ENCODE measurements at places on chromosomes 16 and 17. TPM values are rescaled to one million over a fixed set of nuclear protein-coding genes. Genes with fewer than 3 reads are reported as not detected.

Gene ZNF23
- 2.4 TPM for total RNA-seq

Gene TP53TG3F
- total RNA-seq, result not detected

Gene MARVELD3
- not detected for total RNA-seq

Gene KRTAP4-6
- total RNA-seq, result not detected

Gene ANKRD40CL
- total RNA-seq, result not detected

Gene SLC4A1
- not detected for total RNA-seq

Gene SULT1A2
- total RNA-seq, result 3.1 TPM

Gene UNC13D
- 0.12 TPM for total RNA-seq

Data from cardiac ventricle fibroblast (primary cell).